ENCODE measurements at places on chromosomes 3 and 15.

- no peak for DNase-seq
These were observed 15.2 kb upstream of the CAMP start for GRCh38 chr3:48208076-48208475.

DNA sequence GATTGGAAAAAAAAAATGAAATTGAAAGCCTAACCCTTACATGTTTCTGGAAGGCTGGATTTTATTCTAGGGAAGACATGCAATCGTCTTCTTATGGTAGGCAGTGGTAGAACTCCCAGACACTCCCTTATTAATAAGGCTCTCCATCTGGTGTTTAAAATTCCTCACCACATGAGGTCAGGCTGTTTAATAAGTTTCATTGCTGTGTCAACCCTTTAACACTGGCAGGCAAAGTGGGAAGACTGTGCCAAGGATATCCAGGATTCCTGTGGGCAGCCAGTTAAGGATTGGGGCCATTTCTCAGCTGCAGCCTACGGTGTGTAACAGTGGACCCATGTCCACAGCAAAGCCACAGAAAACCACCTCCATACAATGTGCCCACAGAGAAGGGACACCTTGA, 225.5 kb upstream of the CHRM5 start:
- DNase-seq = no peak

GRCh38 chr15:100869151-100869999, 10.3 kb upstream of the ALDH1A3 start:
- peak; percentile 13 for DNase-seq

- no peak for DNase-seq
These were observed 37.6 kb upstream of the SFMBT1 start for GRCh38 chr3:53083521-53083920.

DNA sequence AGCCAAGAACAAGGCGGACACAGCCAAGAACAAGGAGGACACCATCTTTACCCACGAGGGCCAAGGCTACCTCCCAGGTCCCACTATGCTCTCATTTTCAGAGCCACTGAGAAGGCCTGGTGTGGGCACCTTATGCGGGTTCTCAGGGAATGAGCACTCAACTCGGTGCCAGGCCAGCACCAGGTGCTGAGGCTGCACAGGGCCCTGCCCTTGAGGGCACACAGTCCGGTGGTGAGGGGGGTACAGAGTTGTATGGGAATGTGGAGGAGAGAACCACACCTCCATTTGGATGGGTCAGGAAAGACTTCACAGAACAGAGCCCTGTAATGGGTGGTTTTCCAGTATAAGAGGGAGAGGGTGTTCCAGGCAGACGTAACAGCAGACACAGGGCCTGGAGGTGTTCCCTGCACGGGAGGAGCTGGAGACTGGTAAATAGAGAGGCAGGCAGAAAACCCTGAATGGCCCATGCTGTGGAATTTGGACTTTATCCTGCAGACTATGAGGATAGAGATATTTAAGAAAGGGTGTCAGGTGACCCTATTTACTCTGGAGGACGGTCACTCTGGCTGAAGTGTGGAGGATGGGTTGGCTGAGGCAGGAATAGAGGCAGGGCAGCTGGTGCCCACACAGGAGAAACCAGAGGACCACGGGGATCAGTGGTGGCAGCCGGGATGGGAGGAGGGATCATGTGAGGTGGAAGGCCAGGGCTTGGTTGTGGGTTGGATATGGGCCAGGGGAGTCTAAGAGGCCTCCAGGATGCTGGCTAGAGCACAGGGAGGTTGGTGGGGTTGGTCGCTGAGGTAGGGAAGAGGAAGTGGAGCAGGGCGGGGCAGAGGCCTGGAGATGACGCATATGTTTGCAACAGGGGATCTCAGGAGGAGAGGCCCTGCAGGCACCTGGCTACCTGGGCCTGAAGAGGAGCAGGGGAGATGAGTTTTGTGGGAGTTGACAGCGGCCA, 34.6 kb downstream of the CRABP1 start:
- no peak for DNase-seq

DNA sequence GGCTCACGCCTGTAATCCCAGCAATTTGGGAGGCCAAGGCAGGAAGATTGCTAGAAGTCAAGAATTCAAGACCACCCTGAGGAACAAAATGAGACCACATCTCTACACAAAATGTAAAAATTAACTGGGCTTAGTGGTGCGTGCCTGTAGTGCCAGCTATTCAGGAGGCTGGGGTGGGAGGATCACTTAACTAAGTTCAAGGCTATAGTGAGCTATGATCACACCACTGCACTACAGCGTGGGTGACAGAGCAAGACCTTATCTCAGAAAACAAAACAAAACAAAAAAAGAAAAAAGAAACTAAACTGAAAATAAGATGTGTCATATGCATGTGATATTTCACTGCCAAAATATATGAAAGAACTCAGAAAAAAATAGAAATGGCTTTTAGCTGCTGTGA, 243.3 kb upstream of the CCDC54 start:
- DNase-seq = no peak

GRCh38 chr3:162171970-162172369, 675.4 kb downstream of the OTOL1 start:
- DNase-seq = no peak
